ENCODE measurements at places on chromosomes 12 and 14.

DNA sequence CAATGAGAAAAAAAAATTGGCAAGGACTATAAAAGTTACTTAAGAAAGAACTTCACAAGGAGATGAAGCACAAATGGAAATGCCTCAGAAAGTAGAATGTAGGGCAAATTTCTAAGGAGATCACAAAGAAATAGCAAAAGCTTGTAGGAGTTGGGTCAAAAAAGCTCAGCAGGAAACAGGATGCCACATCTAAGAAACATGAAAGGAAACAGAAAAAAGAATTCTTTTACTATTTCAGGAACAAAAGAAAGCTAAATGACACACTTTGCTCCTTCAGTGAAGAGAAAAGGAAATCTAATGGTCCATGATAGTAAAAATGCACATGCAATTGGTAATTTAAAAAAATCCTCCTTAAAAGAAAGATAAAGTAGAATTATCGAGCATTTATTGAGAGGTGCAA lies 452.1 kb upstream of the GARIN6 start:
- DNase-seq, result no peak

DNA sequence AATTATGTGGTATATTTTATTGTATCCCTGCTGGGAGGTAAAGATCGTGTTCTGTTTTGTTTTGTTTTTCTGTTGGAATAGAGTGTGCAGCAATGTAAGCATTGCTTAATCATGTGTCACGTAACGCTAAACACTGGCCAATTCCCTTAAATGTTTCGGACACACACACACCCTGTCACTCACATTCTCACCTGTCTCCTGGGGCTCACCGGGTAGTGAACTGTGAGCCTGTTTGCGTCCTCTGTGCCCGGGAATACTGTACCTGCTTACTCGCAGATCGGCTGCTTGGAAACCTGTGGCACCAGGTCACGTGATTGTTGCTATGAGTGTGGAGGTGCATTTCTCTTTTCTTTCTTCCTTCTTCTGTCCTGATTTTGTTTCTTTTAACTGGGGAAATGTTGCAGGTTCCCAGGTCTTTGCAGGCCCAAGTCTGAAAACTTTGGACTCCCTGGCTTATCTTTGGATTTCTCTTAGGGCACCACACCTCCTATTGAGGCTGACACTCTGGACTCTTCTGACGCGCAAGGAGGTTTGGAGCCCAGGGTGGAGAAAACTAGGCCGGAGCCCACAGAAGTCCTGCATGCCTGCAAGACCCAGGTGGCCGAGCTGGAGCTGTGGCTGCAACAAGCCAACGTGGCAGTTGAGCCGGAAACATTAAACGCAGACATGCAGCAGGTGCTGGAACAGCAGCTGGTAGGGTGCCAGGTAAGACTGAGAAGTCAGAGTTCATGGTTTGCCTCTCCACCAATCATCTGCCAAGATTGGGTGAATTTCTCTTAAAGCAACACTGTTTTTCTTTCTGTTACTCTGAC lies 181.1 kb downstream of the ESR2 start:
- peak; percentile 3 for DNase-seq

DNA sequence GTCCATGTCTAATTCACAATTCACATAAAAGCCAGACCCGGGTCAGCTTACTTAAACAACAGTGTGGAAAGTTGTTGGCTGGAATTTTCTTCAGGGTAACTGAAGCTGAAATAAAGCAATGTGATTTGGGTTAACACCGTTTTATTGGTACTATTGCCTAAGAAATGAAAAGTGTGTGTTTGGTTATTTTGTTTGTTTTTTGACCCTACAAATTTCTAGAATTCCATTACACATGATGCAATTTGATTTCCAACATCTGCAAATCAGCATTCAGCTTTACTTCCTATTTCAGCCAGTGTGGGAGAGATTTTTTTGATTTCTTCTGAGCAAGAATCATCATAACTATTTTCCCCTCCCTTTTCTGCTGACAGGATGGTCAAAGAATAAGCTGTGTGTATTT lies 45.7 kb upstream of the CLMN start:
- DNase-seq, result no peak

- DNase-seq, result no peak
Measured at GRCh38 chr12:75315518-75315917, 14.6 kb downstream of the CAPS2 start.

- DNase-seq, result no peak
Measured at GRCh38 chr14:73823339-73823885, 28.2 kb upstream of the PTGR2 start.

GRCh38 chr14:92481811-92482555 lies 31.6 kb upstream of the RIN3 start:
- DNase-seq, result no peak

GRCh38 chr14:91444335-91445020 lies 26.9 kb upstream of the CCDC88C start:
- no peak for DNase-seq

GRCh38 chr12:117279606-117280005 lies 81.8 kb downstream of the NOS1 start:
- no peak for DNase-seq

DNA sequence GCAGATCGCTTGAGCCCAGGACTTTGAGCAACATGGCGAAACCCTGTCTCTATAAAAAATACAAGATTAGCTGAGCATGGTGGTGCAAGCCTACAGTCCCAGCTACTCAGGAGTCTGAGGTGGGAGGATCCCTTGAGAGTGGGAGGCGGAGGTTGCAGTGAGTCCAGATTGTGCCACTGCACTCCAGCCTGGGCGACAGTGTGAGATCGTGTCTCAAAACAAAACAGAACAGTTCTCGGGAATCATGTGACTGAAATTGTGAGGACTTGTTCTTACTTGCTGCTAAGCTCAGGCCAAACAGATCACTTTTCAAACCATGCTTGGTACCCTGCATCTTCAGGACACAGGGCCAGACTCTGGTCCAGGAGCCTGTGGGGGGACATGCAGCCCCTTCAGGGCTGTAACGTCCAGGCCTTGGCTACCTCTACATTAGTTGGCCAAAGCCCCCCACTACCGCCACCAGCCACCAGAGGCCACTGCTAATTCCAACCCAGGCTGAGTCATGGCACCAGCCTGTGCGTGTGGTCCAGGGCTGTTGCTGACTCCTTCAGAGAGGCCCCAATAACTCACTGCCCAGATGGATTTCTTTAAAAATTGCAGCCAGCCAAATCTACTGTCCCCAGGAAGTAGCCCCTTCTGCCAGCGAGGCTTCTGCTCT lies 33.4 kb upstream of the SYNDIG1L start:
- no peak for DNase-seq

- no peak for DNase-seq
Measured at GRCh38 chr14:65336191-65336591, 76.3 kb upstream of the FUT8 start.

DNA sequence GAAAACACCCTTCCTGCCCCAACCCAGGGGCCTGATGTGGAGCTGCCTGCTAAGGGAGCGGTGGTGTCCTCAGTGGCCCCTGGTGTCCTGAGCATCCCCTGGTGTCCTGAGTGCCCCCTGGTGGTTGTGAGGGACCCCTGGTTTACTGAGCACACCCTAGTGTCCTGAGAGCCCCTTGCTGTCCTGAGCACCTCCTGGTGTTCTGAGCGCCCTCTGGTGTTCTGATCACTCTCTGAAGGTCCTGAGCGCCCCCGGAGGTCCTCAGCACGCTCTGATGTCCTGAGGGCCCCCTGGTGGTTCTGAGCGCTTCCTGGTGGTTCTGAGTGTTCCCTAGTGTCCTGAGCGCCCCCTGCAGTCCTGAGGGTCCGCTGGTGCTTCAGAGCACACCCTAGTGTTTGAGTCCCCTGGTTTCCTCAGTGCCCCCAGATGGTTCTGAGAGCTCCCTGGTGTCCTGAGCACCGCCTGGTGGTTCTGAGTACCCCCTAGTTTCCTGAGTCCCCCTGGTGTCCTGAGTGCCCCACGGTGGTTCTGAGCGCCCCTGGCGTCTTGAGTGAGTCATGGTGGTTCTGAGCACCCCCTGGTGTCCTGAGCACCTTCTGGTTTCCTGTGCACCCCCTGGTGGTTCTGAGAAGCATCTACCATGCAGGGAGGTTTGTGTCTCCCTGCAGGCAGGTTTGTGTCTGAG lies 1004.2 kb downstream of the TMEM121 start:
- no peak for DNase-seq

DNA sequence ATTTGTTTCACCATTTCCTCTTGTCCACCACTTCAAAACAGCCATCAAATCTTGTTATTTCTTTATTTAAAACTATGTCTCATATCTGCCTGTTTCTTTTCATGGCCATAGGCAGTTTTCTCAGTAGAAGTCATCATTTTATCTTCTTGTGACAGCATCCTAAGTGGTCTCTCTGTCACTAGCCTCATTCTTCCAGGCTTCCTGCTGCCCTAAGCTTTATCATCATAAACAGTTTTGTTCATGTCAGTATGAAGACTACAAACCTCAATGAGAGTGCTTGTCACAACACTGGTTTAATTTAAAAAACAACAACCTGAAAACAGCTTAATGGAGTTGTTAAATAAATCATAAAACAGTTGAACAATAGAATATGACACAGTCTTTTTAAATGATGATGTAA lies 387.8 kb upstream of the RPL10L start:
- no peak for DNase-seq

DNA sequence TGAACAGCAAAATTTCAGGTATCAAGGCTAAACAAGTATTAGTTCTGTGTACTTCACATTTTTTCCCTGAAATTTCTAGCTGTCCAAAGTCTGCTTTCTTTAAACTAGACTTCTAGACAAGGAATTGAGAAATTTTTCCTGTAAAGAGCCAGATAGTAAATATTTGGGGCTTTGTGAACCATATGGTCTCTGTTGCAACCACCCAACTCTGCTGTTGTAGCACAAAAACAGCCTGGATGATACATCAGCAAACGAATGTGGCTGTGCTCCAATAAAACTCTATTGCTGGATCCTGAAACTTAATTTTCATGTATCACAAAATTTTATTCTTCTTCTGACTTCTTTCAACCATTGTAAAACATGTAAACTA lies 96.0 kb upstream of the SLC38A4 start:
- DNase-seq, result no peak

- DNase-seq, result no peak
Measured at GRCh38 chr12:115412831-115413230, 728.9 kb upstream of the TBX3 start.

DNA sequence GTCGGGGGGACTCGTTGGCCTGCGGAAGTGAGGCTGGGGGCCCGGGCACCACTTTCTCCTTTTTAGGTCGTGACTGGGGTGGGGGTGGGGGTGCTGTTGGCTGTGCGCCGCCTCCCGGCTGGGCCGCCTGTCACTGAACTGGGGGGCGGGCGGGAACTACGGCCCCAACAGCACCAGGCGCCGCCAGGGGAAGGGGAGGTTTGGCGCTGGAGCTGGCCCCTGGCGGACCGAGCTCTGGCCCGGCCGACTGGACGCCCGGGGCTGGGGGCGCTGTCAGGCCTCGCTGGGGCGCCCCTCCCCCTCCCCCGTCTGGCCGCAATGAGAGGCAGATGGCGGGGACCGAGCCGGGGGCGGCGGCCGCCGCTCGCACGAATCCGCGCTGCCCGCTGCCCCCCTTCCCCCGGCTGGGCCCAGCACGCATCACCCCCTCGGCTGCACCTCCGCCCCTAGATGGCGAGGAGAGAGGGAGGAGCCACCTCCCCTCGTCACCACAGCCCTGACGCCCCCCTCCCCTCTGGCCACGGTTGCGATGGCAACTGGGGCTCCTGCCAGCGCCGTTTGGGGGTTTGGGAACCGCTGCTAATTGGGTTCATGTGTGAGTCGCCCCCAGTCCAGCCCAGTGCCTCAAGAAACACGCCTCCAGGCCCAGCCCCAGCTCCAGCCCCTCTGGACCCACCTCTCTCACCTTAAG lies 723 bp downstream of the NFATC4 start:
- DNase-seq, result no peak

DNA sequence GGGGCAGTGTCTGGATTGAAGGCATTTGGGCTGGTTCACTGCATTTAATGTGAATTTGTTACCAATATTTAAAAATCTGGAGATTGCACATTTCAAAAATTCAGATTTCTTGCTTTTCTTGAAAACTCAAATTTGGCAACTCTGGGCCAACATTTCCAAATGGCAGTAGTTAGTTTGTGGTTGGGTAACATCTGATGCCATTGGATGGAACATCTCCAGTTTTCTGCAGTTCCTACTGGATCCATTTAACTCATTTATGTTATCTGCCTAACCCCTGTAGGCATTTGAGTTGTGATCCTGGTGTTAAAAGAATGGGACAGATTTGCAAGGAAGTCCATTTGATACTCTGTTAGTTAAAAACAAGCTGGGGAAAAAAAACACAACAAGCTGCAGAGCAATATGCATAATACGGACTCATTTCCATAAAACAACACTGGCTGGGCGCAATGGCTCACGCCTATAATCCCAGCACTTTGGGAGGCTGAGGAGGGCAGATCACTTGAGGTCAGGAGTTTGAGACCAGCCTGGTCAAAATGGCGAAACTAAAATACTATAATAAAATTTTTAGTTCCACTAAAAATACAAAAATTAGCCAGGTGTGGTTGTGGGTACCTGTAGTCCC lies 7.9 kb downstream of the EIF2B2 start:
- DNase-seq, result no peak

DNA sequence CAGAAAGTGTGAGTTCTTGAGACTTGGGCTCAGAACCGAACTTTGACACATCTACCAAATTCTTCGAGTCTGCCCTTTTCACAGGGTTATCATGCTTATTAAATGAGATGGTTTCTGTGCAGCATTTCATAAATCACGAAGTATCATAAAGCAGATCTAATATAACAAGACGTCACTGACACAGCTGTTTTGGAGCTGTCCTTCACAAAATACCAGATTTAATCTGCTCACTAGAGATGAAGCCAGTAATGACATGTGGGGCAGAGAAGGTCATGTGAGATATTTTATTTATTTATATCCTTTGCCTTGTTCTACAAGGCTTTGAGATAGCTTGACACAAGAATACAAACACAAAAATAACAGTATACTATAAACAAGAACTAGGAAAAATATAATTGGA lies 127.0 kb downstream of the RPAP3 start:
- no peak for DNase-seq

DNA sequence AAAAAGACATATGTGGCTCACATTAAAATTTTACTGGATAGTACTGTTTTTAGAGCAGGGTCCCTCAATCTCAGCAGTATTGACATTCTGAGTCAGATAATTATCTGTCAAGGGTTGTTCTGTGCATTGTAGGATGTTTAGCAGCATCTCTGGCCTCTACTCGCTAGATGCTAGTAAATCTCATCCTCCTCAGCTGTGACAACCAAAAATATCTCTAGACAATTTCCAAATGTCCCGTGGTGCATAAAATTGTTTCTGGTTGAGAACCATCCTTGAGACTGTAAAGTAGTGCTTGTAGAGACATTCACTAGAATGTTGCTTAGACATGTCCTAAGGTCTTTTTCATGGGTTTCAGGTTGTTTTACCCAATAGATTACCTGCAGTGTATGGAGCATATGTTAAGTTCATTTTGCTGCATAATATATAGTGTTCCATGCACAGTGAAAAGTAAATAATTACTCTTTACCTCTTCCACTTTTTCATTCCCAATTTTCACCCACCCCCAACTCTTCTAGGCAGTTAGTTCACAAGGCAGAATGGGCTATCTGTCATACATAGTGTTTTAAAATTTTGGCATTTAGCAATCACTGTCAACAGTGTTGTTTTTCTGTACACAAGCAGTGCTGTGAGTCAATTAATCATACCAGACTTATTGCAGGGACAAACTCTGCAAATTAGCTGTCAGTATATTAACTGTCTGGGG lies 200.2 kb upstream of the SLC38A2 start:
- DNase-seq, result no peak

GRCh38 chr14:93039649-93040315 lies 75.9 kb downstream of the ITPK1 start:
- no peak for DNase-seq
